ENCODE measurements at places on chromosomes 1 and 21. TPM values are rescaled to one million over a fixed set of nuclear protein-coding genes. Genes with fewer than 3 reads are reported as not detected.

AMY2A gene
- 0.01 TPM for polyA plus RNA-seq

DNA sequence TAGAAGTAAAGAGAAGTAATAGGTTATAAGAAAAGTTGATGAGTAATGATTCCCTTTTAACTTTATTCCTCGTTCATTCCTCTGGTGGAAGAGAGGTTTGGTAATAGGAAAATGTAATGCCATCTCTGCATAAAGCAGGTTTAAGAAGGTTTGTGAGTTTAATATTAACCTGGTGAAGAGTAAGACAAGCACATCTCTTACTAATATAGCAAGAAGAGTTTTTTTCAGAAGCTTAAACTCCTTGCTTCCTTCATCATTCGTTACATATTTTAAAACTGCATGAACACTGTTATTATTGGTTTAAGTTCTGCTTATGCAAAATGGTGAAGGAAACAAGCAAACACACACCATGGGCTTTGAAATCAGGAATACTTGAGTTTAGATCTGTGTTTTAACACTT, 9.2 kb upstream of the PLA2G4A start:
- DNase-seq: no peak

IL24 gene
- 0.05 TPM for polyA plus RNA-seq

GRCh38 chr1:84613026-84613425, 38.8 kb upstream of the CTBS start:
- DNase-seq: no peak

- no peak for DNase-seq
Observed at GRCh38 chr1:42822800-42823392, 5.7 kb upstream of the SVBP start.

TCEA3 gene
- polyA plus RNA-seq: 301 TPM

C4BPB gene
- polyA plus RNA-seq: 0.12 TPM

DNA sequence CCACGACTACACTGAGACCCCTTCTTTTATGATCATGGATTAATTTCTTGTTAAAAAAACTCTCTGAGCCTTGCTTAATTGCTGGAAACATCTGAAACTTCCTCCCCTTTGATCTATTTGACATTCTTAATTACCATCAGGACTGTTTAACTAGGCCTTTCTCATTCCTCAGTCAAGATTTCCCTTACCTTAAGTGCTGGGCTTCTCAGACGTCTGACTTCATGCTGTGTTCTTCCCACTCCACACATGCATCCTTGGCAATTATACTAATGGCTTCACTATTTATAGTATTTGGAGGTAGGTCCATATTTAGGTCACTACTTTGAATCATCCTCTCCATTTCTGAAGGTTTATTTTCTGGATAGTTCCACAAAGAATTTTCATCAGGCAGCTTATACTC, 341.3 kb upstream of the TMPRSS15 start:
- no peak for DNase-seq

DNA sequence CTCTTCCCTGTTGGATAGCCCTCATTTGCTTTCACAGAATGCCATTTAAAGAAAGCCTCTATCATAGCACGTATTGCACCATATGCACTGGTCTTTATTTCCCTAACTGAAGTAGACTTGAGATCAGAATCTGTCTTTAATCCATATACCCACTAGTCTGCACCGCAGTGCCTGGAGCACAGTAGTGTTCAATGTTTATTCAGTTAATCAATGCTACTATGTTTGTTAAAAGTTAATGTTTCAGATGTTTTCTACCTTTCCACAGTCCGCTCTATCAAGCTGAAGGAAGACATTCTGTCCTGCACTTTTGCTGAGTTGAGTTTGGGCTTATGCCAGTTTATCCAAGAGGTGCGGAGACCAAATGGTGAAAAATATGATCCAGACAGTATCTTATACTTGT, 139.2 kb downstream of the ZMYM4 start:
- no peak for DNase-seq

DNA sequence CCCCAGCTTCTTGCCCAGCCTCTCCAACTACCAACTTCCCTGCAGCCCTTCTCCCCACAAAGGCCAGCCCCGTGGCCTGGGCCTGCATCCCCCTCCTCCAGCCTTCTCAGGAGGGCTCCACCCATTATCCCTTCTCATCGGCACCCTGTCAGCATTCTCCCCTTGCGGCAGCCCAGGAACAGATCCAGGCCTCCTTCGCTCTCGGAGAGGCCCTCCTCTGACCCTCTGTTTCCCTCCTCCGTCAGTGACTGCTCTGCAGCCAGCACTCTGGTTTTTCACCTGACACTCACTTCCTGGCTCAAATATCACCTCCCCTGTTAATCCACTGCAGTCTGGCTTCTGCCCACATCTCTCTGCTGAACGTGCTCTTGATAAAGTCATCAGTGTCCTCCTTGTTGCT, 17.5 kb downstream of the ADGRB2 start:
- no peak for DNase-seq

CYP4X1 gene
- polyA plus RNA-seq: 0.79 TPM

DNA sequence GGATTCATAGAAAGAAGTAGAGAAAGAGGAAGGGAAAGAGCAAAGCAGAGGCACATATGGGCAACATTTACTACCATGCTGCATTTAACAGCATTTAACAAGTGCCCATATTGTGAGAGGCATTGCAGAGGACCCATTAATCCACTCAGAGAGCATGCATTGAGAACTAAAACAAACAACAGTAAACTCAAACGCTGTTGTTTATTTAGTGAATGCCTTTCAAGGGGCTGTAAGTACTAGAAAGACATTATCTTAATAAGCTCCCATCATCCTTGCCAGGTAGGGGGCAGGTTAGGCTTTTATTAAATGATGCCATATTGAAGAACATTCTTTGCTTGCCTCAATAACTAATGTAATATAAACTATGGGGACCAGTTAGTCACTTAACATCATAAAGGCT, 254.3 kb upstream of the DAB1 start:
- no peak for DNase-seq

CYP2J2 gene
- 1.4 TPM for polyA plus RNA-seq

ACTL8 gene
- not detected for polyA plus RNA-seq

DNA sequence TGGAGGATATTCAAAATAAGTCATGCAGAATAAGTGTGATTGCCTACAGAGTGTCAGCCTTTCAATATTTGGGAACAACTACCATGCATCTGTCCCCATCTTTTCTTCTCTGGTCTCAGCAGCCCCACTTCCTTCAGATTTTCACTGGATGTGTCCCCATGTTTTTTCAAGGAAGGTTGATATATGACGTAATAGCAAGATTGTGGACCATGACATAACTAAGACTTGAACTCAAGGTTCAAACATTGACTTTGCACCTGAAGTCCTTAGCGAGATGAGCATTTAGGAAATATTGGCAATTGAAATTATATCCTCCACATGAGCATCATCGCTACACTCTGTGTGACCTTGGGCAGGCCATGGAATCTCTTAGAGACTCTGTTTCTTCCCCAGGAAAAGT, 5.8 kb downstream of the NAV1 start:
- DNase-seq: no peak

DNA sequence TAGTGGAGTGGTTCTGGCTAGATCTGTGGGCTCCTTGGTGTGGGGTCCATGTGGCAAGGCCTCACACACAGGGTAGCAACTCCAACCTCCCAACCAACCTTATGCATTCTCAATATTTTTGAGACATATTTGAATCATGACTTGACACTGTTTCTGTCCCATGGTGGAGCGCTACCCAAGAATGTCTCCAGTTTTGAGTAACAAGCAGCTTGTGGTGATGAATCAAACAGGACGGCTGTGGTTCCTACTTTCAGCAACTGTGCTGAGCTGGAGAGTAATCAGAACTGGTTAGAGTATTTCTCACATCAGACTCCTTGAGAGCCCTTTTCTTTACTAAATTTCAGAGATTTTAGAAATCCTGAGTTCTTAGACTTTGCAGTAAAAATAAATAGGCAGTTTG, 3.1 kb downstream of the LCE3D start:
- DNase-seq: no peak

GRCh38 chr1:211939876-211940468, 95.4 kb downstream of the INTS7 start:
- DNase-seq: no peak

DNA sequence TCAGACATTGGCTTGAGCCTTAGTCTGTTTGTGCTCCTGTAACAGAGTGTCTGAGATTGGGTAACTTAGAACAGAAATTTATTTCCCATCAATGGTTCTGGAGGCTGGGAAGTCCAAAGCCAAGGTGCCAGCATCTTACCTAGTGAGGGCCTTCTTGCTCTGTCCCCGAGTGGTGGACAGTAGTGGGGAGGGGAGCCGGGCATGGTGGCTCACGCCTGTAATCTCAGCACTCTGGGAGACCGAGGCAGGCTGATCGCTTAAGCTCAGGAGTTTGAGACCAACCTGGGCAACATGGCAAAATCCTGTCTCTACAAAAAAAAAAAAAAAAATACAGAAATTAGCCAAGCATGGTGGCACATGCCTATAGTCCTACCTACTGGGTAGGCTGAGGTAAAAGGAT, 336.5 kb upstream of the VAMP3 start:
- no peak for DNase-seq

DNA sequence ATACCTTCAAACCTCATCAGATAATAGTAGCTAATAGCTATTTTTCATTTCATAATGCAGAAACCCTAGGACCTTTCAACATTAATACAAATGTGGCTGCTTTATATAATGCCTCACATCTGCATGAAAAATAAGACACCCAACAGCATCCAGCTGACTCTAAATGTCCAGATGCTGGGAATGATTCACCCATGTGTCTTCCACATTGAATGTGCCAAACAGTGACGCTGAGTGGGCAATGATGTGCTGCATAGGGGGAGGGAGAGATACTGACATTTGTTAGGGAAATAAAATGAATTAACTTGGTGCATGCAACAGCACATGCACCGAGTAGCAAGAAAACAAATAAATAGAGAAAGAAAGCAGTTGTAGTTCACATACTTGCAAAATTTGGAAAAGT, 199.3 kb downstream of the DSCAM start:
- no peak for DNase-seq

DNA sequence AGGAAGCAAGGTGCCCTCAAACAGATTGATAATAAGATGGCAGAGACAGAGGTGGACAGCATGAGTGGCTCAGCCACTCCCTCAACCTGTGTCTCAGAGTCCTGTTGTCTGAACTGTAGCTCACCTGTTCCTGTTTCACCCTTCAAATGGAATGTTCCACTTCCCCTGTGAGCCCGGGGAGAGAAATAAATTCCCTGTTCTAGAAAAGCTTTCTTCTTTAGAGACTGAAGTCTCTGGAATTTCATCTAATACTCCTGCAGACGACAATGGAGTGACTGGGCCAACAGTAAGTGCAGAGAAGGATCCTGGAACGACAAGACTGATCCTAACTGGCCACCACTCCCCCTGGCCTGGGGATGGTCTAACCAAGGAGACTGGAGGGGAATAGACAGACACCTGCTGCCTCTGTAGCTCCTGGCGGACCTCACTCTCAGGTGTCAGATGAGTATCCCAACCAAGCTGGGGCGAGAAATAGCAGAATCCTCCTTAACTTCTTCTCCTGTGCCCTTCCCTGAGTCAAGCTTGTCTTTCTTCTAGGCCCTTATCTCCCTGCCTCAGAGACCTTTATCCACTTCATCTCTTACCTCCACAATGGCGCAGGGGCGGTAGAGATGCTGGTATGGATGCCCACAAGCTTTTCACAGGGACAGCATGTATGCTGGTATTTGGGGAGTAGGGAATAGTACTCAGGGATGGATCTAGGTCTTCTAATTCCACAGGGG, 45.4 kb downstream of the PLEKHA6 start:
- no peak for DNase-seq

DNA sequence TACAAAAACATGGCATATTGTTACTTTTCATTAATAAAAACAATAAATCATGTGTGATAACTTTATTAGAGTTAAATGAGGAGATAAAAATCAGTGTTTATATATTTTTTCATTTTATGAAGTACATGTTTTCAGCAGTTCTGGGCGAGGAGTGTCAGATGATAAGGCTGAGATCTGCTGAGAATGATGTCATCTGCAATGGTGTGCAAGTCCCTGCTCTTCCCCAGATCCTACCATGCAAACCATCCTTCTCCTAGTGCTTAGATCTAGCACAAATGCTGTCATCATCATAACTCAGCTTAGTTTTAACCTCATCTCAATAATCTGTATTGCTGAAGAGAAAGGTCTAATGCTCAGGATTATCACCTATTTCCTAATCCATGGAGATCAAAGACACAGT, 214.4 kb upstream of the DAB1 start:
- no peak for DNase-seq

GRCh38 chr21:10521091-10521598, at the start of gene TPTE:
TSS of gene TPTE (plus strand) at chr21:10521583. CDS start at chr21:10538724, 17,141 bp downstream.
- no peak for DNase-seq

DNA sequence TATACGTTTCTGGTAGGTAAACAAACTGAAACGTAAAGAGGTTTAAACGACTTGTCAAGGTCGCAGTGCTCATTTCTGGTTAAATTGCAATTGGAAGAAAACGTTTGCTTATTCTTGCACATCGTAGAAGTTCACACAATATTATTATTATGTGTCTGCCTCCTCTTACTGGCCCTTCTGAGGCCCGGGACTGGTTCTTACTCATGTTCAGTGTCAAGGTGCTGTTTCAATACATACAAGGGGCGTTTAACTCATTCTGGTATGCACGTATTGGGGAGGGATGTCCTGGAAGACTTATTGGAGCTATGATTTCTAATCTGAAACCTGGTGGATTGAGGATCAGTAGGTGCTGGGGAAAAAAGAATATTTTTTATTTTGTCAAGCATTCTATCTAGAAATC, 932 bp downstream of the RPF1 start:
- no peak for DNase-seq

DNA sequence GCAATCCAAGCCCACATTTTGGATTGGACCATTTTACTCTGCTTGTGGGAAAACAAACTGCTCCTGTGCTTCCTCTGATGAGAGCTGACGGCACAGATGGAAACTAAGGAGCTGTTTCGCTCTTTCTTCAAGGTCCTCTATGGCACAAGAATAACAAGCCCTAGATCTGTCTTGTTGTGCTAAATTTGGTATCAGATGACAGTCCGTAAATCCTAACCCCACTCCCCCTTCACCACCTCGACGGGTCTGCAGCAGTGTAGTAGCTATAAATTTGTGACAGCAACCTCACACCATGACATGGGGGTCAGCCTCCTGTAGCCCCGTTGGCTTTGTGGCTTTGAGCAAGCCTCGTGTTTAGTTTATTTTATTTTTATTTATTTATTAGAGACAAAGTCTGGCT, 85.9 kb downstream of the ADSS2 start:
- no peak for DNase-seq

DNA sequence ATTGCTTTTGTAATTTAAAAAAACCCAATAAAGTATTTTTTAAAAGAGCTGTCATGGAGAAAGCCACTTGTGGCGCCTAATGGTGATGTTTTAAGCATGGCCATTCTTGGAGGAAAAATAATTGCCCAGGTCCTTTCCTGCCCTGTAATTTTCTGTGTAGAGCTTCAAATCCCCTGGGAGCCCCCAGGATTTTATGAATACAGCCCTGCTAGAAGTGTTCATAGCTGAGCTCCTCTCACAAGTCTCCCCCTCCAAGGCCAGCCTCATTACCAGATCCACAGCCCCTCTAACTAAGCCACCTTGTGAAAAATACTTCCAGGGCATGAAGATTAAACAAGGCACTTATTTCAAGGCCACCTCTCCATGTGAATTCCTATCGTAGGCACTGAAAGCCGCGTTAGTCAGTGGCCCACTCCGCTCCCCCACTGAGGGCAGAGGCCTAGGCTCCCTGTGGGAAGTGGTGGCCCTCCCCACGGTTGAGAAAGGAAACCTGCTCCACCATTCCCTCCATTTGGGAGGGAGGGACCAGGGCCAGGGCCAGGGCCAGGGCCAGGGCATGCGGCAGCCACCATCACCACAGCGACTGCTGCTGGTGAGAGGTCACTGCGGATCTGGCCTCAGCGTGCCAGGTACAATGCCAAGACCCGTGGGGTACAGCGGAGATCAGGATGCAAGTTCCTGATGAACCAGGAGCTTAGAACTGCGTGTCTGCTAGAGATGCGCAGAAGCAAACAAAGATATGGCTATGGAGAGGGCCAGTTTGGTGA, 83.1 kb downstream of the KCNN3 start:
- DNase-seq: peak; percentile 27

- DNase-seq: no peak
Observed at GRCh38 chr1:66575739-66576138, 41.8 kb downstream of the SGIP1 start.

Data from psoas muscle (tissue), 8 donors.